ENCODE measurements at places on chromosomes 2 and 18.

DNA sequence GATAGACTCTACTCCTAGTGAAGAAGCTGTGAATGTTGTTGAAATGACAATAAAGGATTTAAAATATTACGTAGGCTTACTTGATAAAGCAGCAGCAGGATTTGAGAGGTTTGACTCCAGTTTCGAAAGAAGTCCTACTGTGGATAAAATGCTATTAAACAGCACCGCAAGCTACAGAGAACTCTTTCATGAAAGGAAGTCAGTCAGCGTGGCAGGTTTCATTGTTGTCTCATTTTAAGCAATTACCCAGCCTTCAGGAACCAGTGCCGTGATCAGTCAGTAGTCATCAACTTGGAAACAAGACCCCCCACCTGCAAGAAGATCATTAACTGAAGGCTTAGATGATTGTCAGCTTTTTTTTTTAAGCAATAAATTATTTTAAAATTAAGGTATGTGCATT is 14.0 kb downstream of the USP14 start:
- DNase-seq = no peak

GRCh38 chr2:66110608-66111007 is 324.3 kb upstream of the MEIS1 start:
- no peak for DNase-seq

DNA sequence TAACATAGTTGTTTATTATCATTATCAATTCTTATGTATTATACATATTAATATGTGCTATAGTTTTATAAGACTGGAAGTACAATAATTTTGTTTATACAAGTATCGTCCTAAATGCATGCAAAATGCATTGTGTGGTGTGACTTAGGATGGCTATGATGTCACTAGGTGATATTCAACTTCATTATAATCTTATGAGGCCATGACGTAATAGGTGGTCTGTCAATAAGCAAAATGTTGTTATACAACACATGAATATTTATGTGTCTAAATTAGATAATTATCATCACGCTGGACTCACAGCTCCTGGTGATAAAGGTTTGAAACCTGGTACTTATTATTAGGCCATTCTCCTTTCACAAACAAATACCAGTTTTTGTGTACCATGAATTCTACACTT is 104.4 kb upstream of the NYAP2 start:
- DNase-seq = no peak

DNA sequence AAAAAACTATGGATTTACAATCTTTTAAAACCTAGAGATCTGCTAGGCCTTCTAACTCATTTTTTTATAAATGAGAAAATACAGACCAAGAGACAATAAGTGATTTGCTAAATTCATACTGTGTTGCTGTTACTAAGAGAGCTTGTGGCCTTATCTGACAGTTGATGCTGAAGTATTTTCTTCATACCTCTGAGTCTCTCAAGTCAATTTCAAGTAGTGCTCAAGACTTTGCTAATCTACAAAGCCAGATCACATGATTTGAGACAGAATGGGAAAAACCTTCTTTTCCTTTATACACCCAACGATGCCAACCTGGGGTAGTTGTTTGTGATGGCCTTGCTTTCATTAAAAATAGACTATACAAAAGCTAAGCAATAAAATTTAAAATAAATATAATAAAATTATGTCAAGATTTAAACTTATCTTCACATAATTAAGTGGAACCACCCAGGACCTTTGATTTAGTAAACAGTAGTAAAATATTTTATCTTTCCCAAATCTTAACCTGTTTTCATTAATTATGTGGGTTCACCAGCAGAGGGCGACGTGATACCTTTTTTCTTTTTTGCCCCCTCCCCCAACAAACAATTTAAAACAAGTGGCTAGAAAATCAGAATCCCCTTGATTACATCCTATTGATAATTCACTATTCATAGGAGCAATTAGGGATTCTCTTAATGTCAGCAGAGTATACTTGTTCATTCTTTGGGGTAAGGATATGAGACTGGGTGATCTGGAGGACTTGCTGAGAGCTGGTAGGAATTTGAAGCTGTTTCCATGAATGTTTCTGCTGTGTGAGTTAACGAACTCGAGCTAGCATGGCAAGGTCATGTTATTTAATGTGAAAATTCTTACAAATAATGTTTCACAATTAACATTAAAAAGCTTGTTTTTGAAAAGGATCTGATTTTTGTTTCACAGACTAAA is 49.6 kb upstream of the SLC5A7 start:
- no peak for DNase-seq

- DNase-seq = no peak
These were observed 26.6 kb downstream of the CD28 start for GRCh38 chr2:203732953-203733510.
